ENCODE measurements at places on chromosomes 7 and 10.

GRCh38 chr10:88537322-88537721, 45.8 kb downstream of the RNLS start:
- DNase-seq: no peak

- DNase-seq: no peak
Measured at GRCh38 chr7:126792521-126792920, 460.2 kb downstream of the GRM8 start.

- DNase-seq: no peak
Measured at GRCh38 chr10:86857128-86857721, 100.2 kb downstream of the MMRN2 start.

GRCh38 chr7:76364198-76364584, 5.4 kb upstream of the YWHAG start:
- no peak for DNase-seq

DNA sequence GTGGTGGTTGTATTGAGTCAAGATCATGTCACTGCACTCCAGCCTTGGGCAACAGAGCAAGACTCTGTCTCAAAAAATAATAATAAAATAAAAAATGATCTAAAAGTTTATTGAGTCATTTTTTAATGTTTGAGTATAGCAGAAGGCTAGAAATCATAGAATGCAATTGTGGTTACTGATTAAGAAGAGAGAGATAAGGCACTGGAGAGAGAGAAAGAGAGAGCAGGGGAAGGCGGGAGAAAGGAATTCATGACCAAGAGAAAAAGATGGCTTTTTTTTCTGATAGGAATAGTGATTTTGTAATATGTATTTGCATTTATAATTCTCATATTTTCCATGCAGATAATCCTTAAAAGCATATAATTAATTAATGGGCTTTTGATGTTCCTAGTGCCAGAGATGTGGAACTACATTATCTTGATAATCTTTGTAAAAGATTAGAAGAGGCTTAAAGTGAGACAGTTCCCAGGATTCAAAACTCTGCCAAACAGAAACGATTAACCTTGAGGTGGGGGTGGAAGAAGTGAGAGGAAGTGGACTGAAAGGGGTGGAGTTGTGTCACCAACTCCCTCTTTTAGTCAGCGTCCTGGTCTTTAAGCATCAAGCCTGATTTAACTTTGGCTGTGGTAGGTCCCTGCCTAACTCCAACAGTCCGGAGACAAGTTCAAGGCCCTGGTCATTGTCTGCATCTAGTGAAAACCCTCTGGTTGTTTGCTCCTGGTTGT, 76.2 kb downstream of the CHN2 start:
- DNase-seq: no peak
